H1 (cell line): ENCODE measurements at places on chromosomes 13 and 19. TPM values are rescaled to one million over a fixed set of nuclear protein-coding genes. Genes with fewer than 3 reads are reported as not detected.
A peak's percentile ranks its signal among the peaks of the same experiment; 100 is the strongest.

DNA sequence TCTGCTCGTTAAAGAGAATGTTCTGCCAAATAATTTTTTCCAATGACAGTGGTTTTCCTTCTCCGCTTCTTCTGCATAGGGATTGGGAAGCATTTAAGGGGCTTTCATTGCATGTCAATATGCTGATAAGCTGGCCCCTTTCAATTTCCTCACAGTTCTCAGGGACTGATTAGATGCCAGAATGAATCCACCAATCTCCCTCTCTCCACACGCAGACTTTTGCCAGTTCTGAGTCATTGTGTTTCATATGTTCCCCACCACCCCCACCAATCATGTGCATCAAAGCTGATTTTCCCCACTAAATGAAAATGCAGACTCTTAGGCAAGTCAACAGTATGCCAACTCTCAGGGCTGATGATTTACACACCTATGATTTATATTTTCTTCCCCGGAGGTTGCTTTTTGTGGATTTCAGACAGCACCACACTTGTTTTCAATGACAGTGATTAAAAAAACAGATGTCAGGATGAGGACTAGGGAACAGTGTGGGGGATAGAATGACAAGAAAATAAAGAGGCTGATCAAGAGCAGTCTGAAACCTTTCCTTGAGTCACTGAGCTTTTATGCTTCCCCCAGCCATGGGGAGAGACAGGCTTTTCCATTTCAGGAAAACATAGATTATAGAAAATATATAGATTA lies 47.9 kb upstream of the C13orf42 start:
- DNase-seq, result peak; percentile 30

GRCh38 chr13:51998723-51999509 lies 12.3 kb downstream of the ATP7B start:
- DNase-seq, result no peak

DNA sequence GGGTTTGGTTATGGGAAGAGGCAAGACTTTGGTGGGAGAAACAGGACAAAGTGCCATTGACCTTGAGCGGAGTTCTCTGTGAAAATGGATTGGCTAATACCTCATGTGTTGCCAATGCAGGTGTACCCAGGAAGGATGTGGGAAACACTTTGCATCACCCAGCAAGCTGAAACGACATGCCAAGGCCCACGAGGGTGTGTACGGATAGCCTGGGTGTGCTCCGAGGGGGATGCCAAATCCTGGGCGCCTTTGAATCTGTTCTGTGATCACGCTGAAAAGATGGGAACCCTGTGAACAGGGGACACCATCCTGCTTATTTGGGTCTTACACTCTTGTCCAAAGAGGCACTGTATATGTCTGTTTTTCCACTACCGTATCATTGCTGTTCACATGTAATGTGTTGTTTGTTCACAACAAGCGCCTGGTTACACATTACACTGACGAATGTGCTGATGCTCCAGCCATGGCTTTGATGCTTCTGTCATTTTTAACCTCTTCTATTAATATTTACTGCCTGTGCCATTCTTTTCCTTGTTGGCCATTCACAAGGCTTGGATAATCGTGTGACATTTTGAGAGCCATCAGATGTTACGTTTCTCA lies 8.3 kb downstream of the GTF3A start:
- no peak for DNase-seq

GRCh38 chr19:16259385-16260159 lies 61.9 kb downstream of the AP1M1 start:
- no peak for DNase-seq

GRCh38 chr19:51808333-51808986 lies 13.5 kb downstream of the FPR3 start:
- no peak for DNase-seq

DNA sequence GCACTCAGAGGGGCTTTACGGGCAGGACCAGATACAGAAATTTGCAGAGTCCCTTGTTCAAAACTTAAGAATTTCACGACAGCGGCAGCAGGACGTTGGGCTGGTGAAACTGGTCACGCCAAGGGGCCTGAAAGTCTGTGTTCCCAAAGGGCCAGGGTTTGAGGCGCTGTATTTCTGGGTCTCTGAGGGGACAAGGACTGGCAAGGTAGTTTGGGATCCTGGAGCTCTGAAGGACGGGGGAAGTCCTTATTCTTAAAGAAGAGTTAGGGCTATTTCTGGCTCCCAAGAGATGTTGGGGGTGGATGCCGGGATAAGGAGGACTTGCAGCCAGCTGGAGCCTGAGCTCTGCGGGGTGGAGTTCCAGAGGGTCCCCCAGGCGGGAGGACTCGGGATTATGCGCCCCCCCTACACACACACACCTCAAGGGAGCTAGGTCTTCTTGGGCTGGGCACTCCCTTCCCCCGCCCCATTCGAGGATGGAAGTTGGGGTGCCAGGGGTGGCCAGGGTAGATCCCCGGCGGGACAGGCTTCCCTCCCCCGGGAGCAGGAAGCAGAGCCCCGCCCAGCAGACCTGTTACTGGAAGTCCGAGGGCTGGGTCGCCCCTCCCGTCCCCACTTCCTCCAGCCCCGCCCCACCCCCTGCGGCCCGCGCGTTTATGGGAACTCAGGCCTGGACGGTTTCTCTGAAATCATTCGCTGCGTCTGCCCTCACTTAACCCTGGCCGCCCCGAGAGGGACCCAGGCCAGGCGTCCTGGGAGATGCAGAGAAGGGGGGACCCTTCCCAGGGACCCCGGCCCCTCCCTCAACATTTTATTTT lies 5.6 kb downstream of the BCL3 start:
- DNase-seq, result peak; percentile 76

- no peak for DNase-seq
These were observed at the start of gene CLIP3 for GRCh38 chr19:36032251-36033104. TSS of gene CLIP3 (minus strand) at chr19:36032873. CDS start at chr19:36032357, 516 bp downstream.

GRCh38 chr13:56837161-56837560 lies 303.6 kb upstream of the PRR20A start:
- DNase-seq, result no peak

GRCh38 chr19:2474232-2475017 lies 1.5 kb upstream of the GADD45B start:
- DNase-seq, result peak; percentile 94

GRCh38 chr13:114142640-114143490 lies 10.4 kb upstream of the RASA3 start:
- no peak for DNase-seq

DNA sequence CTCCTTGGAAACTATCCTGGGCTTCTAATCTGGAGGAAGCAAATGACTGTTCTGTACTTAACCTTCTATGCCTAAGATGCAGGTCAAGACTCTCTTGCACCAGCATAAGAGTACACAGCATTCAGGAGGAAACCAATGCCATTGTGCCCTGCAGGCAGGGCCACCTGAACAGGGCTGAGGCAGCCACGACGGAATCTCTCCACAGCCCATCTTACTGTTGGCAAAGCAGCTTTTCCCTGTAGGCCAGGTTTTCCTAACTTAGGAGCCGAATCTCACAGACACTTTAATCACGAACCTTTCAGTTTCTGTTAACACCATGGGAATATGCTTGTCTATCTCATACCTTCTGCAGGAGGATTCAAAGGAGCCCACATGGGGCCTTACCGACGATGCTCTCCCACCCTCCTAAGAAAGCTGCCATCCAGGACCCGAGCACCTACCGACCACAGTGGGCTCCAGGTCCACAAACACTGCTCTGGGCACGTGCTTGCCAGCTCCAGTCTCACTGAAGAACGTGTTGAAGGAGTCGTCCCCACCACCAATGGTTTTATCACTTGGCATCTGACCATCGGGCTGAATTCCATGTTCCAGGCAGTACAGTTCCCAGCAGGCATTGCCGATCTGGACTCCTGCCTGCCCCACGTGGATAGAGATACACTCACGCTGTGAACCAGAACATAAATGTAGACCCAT lies 2.6 kb downstream of the TUBA3C start:
- DNase-seq, result no peak

- DNase-seq, result no peak
These were observed 1719.7 kb upstream of the SLC10A2 start for GRCh38 chr13:104785952-104786351.

GRCh38 chr13:36275190-36276002 lies 22.2 kb downstream of the CCDC169 start:
- no peak for DNase-seq

The LRP3 gene
- 33.7 and 33.9 TPM in 2 replicates for total RNA-seq

The ZIC5 gene
- total RNA-seq, result 51.0 and 52.7 TPM in 2 replicates

The KLF1 gene
- 0.59 and 0.84 TPM in 2 replicates for total RNA-seq

The S1PR2 gene
- total RNA-seq, result 18.7 and 19.4 TPM in 2 replicates

The YJEFN3 gene
- total RNA-seq, result 5.0 and 5.7 TPM in 2 replicates
